ENCODE measurements at places on chromosomes 6 and 20.

DNA sequence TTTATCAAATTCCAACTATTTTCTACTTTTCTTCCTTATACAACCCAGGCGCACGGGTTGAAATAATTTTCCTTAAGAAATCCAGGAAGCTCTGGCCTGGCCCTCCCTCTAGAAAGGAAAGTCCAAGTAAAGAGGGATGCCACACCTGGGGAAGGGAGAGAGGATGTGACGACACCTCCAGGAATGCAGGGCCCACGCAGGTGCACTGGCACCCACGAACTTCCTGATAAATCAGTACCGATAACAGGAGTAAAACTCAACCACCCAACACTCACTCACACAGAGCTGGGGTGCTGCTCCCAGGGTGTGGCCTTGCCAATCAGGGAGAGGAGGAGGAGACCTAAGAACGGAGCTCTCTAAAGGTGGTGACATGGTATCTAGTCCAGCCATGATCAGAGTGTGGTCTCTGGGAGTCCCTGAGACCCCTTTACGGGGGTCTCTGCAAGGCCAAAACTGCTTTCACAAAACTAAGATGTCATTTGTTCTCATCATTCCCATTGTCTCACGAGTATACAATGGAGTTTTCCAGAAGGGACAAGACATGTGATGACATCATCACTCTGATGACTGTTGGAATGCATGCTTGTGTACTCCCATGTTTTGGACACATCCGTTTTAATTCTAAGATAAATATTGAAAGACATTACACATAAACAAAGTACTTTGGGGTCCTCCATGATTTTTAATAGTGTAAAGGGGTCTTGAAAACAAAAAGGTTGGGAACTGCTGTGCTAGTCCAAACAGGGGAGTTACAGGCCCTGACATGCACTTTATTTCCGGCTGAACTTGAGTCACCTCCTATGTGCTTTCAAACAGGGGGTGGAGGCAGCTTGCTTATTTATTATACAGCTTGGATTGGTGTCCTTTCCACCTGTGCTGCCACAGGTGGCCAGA, 2.2 kb upstream of the PARD6B start:
- DNase-seq: no peak

DNA sequence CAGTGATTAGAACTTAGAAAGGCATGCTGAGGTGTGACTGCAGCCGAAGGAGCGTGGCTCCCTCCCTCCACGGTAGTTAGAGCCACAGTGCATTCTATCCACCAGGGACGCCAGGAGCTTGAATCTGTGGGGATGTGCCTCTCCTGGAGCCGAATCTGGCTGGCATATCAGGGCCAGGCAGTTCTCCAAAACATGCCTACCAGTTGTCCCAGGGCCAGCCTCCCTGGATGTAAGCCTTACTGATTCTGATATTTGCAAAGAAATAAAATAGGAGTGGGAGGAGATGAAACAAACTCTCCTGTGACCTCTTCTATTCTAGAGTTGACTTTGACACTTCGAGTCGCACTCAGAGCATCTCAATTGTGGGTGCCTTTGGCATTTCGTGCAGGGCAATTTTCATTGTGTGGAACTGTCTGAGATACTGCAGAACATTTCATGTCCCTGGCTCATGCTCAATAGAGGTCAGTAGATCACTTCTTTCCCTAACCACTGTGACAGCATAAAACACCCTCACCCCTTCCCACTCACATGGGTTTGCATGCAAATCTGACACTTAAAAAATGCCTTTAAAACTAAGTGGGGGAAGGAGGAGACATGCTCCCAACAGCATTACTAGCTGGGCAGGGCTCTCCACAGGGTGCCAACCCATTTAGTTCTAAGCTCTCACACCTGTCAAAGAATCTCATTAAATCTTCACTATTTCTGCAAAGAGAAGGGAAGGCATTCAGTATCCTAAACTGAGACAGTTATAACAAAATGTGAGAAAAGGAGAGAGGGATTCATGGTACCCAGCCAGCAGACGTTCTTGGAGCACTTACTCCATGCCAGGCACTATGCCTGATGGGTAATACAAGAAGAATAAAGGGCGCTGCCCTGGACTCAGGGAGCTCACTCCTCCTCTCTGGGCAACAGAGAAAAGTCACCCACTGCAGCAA, 378.9 kb downstream of the PREX1 start:
- DNase-seq: no peak

DNA sequence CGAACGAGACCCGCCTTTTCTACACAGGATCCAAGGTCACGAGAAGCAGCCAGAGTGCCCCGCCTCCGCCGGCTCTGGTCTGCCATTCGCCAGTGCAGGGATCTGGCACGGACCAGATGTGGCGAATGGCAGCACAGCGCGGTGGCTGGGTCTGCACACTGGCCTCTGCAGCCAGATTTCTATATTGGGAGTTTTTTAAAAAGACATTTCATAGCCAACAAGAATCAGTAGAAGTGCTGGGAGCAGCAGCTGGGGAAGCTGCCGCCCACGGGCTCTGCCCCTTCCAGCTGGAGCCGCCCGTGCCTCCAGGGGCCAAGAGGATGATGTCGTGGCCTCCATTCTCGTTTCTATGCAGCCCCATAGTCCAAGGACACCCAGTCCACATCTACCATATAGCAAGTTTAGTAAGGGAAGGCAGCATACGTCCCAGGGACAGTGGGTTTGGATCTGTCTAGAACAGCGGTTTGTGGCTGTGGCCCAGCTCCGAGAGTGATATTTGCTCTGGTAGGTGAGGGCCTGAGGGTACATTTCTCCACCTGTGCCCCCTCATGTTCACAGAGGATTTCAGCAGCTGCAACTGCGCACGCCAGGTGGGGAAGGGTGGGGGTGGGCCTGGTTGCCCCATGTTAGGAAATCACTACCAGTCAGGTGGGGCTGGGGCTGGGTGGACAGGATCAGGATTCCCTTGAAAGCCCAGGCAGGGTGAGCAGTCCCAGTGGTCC, 333.7 kb downstream of the ZFAND3 start:
- no peak for DNase-seq

GRCh38 chr20:62061851-62062423, 3.7 kb downstream of the TAF4 start:
- DNase-seq: peak; percentile 20

GRCh38 chr6:72386324-72386723, 235.5 kb upstream of the KCNQ5 start:
- no peak for DNase-seq

DNA sequence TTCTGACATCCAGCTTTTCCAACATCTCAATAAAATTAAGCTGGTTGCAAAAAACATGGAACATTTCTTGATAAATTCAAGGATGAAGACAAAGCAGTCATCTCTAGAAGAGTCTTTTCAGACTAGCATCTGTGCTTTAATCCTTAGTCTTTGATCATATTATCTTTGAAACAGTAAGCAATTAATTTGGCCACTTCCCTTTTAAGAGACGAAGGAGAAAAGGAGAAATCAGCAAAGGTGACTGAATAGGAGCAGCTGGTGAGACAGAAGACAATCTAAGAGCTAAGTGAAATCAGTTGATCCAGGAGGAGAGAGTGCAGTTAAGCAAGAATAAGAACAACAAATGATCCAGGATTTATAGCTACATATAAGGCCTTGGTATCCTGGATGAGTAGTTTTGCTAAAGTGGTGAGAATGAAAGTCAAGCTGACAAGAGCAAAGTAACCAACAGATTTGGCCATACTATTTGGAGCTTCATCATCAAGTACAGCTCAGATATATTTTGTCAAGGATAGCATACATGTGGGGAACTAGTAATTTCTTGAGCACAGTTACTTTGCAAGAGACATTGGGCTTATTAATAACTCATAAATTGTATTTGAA, 215.5 kb downstream of the ADGB start:
- DNase-seq: no peak

DNA sequence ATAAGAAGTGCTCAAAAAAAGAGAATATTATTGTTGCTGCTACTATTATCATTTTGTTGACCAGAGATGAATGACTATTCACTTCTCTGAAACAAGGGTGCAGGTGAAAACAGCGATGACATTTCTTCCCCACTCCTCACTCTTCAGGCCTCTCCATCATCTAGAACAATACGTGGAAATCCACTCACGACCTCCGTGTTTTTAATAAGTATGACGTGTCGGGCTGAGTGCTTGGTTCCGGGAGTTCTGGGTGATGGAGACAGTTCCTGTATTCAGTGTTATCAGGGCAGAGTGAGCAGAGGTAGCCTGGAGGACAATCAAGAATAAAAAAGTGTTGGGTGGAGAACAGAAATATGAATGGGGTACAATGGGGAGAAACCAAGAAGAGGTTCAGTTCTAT, 130.0 kb upstream of the ZNF217 start:
- no peak for DNase-seq

Measured in D341Med (cell line).